ENCODE measurements at places on chromosomes 11 and 22.

- no peak for DNase-seq
These were observed 48.7 kb downstream of the KCNQ1OT1 start for GRCh38 chr11:2651054-2651617.

DNA sequence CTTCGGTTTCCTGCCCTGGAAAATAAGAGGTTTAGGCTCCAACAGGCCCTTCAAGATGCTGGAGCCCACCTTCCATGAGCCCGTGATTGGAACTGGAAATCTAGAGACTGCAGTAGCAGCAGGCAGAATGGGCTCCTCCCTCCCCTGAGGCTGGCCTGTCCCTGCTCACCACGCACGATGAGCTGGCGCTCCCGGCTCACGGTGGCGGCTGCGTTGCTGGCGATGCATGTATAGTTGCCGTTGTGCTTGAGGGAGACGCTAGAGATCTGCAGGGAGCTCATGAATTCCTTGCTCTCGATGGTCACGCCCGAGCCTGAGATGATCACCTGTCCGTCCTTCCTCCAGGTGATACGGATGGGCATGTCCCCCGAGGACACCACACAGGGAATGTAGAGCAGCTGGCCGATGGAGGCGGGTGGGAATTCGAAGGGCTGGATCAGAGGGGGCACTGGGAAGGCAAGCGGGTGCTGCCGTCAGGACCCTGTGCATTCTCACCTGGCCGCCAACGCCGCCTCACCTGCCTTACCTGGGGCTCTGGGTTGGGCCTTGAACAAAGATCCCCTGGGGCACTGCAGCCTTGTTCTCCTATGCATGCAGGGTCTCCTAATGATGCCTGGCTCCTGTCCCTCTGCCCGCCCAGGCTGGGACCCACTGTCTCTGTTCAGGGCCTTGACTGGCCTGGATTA, 177.8 kb downstream of the CEP164 start:
- DNase-seq, result no peak

GRCh38 chr11:72439455-72439854, 5.1 kb upstream of the CLPB start:
- peak; percentile 83 for DNase-seq

DNA sequence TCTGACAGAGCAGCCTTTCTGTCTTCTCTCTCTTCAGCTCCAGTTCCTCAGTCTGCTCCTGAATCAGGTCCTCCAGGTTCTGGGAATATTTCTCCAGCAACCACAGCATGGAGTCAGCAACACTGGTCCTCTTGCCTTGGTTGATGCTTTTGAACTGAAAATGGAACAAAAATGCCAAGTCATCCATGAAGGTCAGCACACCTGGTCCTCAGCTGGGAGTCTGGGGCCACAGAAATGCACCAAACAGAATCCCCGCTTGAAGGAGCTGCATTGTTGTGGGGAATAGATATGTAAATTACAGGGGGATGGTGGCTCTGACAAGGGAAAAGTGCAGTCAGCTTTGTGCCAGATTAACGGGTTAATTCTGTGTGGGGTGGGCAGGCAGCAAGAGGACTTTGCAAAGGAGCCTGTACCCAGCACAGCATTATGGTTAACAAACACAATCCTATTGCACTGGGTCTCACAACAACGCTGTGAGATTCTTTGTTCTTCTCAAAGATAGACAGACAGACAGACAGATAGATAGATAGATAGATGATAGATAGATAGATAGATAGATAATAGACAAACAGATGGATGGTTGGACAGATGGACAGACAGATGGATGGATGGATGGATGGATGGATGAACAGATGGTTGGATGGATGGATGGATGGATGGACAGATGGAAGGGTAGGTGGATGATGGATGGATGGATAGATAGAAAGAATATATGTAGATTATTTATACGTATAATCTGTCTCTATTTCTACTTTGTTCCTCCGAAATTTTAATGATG, 33.8 kb upstream of the LRRC32 start:
- DNase-seq, result no peak

- no peak for DNase-seq
These were observed 296.9 kb downstream of the BRD1 start for GRCh38 chr22:49530671-49531367.

DNA sequence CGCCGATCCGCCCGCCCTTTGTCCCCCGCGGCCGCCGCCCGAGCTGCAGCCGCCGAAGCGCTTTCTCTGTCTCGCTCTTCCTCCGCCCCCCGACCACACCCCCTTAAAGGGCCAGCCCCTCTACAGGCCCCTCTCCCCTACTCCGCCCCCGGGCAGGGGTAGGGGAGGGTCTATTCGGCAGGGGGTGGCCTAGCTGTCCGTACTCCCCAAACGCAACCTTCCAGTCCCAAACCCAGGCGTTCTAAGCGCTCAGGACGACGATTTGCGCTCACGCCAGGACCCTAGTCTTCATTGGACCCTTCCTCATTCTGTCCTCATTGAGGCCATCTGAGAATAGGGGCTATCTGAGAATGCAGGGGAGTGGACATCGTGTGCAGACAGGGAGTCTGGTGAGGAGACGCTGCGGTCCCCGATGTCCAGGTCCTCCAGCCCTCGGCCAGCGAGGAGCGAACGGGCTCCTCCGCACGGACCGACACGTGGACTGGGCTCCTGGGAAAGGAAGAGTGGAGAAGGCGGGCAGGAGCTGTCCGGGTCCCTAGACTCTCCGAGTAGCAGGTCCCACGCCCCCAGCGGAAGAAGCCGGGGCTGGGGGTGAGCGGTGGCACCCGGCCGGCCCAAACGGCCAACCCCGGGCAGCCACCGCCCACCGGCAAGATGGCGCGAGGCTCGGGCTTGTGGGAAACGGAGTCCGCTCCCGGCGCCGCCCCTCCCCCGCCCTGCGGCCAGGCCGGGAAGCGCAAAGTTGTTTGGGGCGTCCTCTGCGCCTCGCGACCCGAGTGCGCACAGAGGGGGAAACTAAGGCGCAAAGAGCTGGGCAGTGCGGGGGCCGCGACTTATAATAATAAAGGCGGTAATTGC, at the start of gene PPP1R14B:
PPP1R14B (minus strand) TSS at position 73 of the 858 bp plus-strand sequence. CDS start 270 bp downstream, outside the sequence.
- peak; percentile 81 for DNase-seq

- DNase-seq, result no peak
These were observed 10.1 kb upstream of the FADS3 start for GRCh38 chr11:61901397-61901796.

DNA sequence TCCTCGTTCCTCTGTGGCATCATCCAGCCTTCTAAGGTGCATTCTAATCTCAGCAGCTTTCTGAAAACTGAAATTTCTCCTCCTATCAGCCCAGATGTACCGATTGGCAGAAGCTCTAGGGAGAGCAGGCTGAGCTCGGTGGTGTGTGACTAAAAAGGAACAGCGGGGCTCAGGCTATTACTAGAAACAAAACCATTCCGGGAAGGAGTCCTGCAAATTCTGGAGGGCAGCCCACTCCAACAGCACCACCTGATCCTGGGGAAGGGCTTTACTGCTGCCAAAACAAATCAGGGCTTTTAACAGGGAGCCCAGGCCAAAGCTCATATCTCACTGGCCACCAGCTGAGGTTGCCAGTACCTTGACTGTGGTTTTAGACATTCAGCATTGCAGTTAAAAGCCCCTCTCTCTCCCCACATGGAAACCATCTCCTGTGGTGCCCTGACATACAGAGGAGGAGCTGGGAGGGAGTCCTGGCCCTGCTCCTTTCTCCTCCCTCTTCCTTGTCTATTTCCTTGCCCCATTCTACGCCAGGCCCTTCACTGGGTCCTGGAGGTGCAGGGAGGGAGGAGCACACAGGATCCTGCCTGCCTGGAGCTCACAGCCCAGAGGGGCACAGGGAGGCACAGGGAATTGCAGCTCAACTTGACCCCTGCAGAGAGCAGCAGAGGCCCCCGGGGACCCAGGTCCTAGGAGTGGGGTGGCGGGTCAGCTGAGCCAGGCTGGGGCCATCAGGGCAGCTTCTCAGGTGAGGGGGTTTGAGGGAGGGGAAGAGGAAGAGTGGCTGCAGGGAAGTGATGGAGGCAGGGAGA, 889 bp downstream of the PLAAT4 start:
- DNase-seq, result no peak

GRCh38 chr11:12053606-12054361, 45.4 kb upstream of the DKK3 start:
- DNase-seq, result no peak

DNA sequence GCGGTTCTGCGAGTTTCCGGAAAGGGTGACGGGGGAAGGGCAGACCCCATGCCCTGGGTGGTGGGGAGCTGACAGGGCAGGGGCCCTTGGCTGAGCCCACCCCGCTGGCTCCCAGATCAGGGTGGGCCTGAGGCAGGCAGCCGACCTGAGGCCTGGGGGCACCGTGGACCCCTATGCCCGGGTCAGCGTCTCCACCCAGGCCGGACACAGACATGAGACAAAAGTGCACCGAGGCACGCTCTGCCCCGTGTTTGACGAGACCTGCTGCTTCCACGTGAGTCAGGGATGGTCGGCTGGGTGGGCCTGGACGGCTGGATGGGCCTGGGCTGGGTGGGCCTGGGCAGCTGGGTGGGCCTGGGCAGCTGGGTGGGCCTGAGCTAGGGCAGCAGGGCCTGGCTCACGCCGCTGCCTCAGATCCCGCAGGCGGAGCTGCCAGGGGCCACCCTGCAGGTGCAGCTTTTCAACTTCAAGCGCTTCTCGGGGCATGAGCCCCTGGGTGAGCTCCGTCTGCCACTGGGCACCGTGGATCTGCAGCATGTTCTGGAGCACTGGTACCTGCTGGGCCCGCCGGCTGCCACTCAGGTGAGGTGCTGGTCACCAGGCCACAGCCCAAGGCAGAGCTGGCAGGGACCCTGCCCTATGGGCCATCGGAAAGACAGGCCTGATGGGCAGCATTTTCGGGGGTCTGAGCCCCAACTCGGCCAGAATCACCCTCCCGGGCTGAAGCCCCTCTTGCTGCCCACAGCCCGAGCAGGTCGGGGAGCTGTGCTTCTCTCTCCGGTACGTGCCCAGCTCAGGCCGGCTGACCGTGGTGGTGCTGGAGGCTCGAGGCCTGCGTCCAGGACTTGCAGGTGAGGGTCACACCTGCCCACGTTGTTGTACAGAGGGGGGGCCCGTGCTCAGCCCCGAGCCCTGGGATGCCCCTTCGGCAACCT, 1.5 kb downstream of the SYT8 start:
- no peak for DNase-seq

DNA sequence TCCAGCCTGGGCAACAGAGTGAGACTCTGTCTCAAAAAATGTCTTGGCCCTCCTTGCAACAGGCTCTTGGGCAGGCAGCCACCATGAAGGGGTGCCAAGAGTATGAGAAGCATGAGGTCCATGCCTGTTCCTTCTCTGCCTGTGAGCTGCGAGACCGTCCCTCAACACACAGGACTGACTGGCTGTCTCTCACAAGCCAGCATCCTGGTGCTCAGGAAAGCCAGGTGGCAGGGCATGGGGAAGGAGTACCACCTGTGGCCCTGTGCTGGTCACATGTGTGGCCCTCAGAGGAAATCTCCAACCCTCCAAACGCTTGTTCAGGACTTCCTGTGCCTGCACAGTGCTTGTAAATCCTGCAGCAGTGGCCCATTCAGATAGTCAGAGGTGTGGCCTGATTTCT, 83.2 kb downstream of the ATXN10 start:
- no peak for DNase-seq

DNA sequence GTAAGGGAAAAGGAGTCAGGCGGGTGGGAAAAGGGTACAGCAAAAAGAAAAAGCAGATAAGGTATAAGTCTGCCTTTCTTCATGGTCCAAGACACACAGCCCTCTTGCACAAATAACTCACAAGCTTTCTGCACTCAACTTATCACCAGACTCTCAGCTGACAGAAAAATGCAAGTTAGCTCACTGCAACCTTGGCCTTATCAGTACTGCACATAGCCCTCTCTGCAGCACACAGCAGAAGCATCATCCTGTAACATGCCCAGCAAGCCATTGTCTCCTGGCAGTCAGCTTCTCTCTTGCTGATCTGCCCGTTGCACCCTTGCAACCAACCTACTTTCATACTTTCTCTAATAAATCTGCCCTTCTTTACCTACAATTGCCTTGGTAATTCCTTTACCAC, 5.8 kb downstream of the ZBTB44 start:
- no peak for DNase-seq

GRCh38 chr11:130638033-130638432, 189.6 kb downstream of the ADAMTS15 start:
- no peak for DNase-seq

GRCh38 chr22:43243324-43243723, 56.4 kb upstream of the TTLL12 start:
- DNase-seq, result no peak

DNA sequence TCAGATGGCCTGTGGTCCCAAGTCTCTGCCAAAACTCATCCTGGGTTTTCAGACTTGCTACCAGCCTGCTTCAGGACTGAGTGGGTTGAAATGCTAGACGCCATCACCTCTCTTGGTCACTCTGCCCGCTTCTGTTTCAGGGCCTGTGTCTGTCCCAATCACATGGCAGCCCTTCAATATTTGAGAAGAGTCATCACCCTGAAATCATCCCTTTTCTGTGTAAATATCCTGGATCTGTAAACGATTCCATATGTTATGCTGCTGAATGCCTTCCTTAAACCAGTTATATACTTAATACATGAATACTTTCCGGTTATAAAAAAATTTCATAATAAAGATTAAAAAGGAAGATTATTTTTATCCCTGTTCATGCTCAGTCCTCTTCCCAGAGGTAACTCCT, 39.8 kb upstream of the TLCD5 start:
- no peak for DNase-seq

- no peak for DNase-seq
These were observed 187.3 kb upstream of the SYT13 start for GRCh38 chr11:45473341-45473895.

GRCh38 chr22:21736084-21736642, 569 bp upstream of the YPEL1 start:
- DNase-seq, result no peak

GRCh38 chr22:45882881-45883810, 93.8 kb downstream of the WNT7B start:
- DNase-seq, result peak; percentile 9

GRCh38 chr22:19799322-19800190, 39.0 kb downstream of the TBX1 start:
- no peak for DNase-seq

DNA sequence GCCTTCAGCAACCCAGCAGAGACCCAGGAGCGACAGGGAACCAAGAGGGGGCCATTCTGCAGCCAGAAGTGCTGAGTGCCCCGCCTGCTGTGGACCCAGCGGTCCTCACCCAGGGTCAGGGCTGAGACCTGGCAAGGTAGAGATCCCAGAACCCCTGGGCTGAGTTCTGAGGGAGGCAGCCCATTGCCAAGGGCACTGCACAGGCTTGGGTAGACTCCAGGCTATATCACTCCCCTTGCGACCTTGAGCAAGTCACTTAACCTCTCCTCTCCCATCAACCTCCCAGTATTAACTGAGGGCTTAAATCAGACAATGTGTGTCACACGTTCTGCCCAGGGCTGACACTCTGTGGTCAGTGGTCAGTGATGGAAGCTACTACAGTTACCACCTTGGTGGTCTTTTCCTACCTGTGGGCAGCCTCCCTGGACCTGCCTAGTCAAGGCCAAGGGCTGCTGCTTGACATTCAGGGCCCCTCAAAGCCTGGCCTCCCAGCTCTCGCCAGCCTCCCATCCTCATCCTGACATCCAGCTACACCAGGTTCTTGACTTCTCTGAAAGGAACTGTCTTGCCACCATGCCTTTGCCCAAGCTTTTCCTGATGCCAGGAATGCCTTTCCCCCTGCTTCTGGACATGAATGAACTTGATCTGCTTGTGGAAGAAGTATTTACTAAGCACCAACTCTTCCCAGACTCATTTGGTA, 8.2 kb downstream of the WNT11 start:
- DNase-seq, result no peak

Measured in mammary epithelial cell (primary cell).